ENCODE measurements at places on chromosomes 5 and 9.

DNA sequence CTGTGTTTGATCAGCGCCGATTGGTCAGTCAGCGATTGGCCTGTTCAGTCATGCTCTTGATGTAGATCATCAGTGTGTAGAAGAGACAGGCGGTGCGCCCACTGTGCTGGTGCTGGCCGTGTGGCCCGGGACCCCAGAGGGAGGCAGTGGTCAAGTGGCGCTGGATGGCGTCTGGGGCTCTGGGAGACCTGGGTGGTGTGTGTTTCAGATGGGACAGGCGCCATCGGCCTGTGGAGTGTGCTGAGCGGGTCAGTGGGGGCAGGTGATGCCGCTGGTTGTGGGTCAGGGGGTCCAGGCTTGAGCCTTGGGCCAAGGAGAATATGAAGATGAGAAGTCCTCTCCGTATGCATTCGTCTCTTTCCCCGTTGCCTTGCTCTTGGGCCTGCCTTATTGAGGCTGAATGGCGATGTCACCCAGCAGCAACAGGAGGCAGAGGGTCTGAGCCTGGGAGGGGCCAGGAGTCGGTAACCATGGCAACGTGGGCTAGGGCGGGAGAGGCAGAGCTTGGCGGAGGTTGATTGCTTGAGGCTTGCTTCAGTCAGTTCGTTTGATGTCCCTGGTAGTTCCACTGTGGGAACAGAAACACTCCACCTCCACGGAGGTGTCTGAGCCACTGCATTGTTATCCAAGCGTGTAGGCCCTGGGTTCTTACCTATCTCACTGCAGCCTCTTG is 117.8 kb upstream of the CACNA1B start:
- no peak for DNase-seq

DNA sequence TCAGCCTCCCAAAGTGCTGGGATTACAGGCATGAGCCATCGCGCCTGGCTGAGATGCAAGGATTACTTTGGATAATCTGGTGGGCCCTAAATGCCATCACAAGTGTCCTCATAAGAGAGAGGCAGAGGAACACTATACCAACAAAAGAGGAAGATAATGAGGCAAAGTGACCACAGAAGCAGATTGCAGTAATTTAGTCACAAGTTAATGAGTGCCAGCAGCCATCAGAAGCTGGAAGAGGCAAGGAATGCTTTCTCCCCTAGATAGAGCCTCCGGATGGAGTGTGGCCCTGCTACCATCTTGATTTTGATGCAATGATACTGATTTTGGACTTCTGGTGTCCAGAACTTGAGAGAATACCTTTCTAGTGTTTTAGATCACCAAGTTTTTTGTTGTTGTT is 122.3 kb downstream of the SPATA31D1 start:
- DNase-seq, result no peak

DNA sequence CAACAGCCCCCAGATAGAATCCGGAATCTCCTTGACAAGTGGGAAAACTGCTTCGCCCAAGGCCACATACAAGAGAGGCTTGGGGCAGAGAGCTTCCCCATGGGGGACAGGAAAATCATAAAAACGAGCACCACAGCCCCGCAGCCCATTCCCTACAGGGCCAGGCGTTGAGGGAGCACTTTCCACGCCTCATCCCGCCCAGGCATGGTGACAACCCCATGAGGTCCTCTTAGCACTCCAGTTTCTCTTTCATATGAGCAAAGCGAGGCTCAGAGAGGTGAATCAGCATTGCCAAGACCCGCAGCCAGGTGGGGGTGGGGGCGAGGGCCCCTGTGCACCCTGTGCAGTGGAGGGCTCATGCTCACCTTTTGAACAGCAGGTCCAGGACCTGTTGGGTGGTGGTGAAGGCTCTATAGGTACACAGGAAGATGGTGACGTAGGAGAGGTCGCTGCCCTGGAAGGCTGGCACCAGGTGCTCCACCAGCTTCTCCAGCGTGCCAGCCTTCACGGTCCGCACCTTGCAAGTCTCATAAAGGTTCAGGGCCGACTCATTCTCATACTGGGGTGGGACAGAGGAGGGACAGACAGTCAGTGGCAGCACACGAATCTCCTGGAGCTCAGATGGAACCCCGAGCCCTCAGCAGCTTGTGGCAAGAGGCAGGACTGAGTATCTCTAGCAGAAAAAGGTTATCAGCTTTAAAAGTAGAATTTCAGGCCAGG is 10.9 kb downstream of the RALGDS start:
- no peak for DNase-seq

DNA sequence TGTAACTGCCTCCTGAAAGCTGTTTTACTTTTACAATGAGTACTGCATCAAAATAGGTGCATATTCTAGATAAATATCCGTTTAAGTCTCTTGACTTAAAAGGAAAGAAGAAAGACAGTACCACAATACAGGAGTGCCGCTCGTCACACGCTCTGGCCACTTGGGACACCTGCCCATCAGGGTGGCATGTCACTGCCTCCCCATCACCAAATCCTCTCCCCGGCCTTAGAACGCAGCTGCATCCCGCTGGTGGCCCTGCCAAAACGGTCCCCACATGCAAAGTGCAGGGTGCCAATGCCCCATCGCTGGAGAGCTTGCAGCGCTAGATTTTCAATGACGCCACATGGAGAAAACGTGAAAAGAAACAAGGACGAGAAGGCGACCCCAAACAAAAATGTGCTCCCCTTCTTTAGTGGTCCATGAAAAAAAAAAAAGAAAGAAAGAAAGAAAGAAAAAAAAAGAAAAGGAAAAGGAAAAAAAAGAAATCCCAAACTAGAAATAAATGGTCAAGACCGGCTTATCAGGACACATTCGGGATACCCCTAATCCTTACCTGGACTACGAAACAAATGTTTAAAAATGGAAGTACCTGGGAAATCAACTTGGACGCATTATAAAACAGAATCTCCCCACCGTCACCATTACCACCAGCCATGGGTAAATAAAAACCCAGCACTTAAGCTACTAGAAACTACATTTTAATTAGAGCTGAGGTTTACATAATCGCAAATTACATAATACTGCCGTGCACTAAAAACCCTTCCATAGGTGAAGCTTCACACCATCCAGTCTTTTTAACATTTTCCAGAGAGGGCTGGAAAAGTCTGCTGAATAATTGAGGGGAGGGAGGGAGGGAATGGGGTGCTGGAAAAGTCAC is 1.0 kb downstream of the ANKH start:
- peak; percentile 38 for DNase-seq

DNA sequence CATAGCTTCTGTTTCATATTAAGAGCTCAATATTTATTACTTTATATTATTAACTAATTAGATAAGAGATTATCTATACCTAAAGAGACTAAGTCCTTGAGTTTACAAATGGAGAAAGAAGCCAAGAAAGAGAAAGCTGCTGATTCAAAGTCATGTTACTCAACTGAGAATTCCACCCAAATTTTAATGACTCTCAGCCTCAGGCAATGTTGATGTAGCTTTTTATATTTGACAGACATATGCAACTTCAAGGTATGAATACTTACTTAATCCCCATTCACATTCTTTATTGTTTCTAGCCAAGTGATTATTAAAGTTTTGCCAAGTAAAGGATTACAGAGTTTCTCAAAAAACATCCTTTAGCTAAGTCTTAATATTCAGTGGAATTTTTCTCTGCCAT is 527.5 kb upstream of the NMUR2 start:
- no peak for DNase-seq
